Tibial nerve (tissue), 4 donors: ENCODE measurements at places on chromosomes 3 and 15. TPM values are rescaled to one million over a fixed set of nuclear protein-coding genes. Genes with fewer than 3 reads are reported as not detected.

ACKR2 gene
- total RNA-seq, result 34.3 TPM

DNA sequence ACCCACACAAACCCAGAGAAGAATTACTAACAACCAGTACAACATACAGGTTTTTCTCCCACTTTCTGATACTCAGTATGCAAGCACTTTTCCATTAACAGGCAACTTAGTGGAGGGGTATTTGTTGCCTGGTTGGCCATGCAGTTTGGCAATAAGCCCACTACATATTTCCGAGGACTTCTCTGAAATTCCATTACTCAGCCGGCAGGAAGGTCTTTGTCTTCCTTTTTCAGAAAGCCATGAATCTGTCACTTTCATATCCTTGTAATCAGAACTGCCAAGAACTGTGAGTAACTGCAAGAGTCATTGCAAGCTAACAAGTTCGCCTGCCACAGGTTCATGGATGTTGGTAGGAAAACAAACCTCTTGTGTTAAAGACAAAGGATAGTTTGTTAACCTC lies 422.3 kb upstream of the ROBO1 start:
- no peaks in the 10 kb centered on the region for H3K27me3 ChIP-seq
- no peaks in the 10 kb centered on the region for H3K36me3 ChIP-seq
- no peak overlapping the region for H3K4me3 ChIP-seq
- no peaks in the 10 kb centered on the region for H3K4me1 ChIP-seq
- DNase-seq, result no peak

GOLIM4 gene
- 59.0 TPM for total RNA-seq

GRCh38 chr15:34023907-34024306 lies 15.1 kb downstream of the AVEN start:
- H3K4me1 ChIP-seq, result peaks cover 18% of the 10 kb centered on the region
- no peak for DNase-seq
- H3K4me3 ChIP-seq, result no peak overlapping the region
- no peaks in the 10 kb centered on the region for H3K27me3 ChIP-seq
- H3K27ac ChIP-seq, result no peak overlapping the region
- no peaks in the 10 kb centered on the region for H3K36me3 ChIP-seq

- DNase-seq, result no peak
- H3K27me3 ChIP-seq, result no peaks in the 10 kb centered on the region
- H3K4me3 ChIP-seq, result no peak overlapping the region
- H3K27ac ChIP-seq, result no peak overlapping the region
These were observed 88.5 kb downstream of the ERC2 start for GRCh38 chr3:56379723-56380287.

- no peak overlapping the region for H3K4me3 ChIP-seq
- DNase-seq, result no peak
- H3K27ac ChIP-seq, result no peak overlapping the region
- no peaks in the 10 kb centered on the region for H3K36me3 ChIP-seq
- no peaks in the 10 kb centered on the region for H3K27me3 ChIP-seq
These were observed 61.9 kb downstream of the LRRK1 start for GRCh38 chr15:100981086-100981485.

DNA sequence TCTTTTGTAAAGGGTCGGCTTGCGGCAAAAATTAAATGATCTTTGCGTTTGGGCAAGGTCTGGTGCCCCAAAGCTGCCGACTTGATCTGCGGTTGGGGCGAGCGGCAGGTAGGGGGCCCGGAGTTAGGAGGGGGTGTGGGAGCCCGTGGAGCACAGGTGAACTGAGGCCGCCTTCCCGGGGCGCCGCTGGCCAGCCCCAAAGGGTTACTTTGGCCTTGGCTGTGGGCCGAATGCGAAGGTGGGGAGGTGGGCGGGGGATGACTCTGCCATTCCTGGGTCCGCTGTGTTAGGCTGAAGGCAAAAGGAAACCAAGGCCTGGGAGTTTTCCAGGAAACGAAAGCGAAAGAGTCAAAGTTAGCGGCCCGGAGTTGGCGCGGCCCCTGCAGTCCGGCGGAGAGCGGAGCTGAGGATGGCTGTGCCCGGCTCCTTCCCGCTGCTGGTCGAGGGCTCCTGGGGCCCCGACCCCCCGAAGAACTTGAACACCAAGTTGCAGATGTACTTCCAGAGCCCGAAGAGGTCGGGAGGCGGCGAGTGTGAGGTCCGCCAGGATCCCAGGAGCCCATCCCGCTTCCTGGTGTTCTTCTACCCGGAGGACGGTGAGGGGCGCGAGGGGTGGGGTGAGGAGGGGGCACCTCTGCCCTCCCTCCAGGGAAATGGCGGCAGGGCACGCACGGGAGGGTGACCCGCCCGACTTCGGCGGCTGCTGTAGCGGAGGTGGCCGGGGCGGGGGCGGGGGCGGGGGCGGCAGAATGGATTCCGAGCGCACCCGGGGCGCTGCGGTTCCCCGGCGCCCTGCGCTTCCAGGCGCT lies at the start of gene PARP14:
PARP14 (plus strand) TSS at position 365 of the 809 bp plus-strand sequence; CDS start at position 410, 45 bp downstream.
- H3K27me3 ChIP-seq, result no peaks in the 10 kb centered on the region
- peak within 1 kb of the TSS; percentile 98 for H3K27ac ChIP-seq

GRCh38 chr15:54820811-54821210 lies 375.9 kb downstream of the RSL24D1 start:
- H3K36me3 ChIP-seq, result no peaks in the 10 kb centered on the region
- no peak overlapping the region for H3K27ac ChIP-seq
- H3K27me3 ChIP-seq, result no peaks in the 10 kb centered on the region
- H3K4me1 ChIP-seq, result no peaks in the 10 kb centered on the region

DNA sequence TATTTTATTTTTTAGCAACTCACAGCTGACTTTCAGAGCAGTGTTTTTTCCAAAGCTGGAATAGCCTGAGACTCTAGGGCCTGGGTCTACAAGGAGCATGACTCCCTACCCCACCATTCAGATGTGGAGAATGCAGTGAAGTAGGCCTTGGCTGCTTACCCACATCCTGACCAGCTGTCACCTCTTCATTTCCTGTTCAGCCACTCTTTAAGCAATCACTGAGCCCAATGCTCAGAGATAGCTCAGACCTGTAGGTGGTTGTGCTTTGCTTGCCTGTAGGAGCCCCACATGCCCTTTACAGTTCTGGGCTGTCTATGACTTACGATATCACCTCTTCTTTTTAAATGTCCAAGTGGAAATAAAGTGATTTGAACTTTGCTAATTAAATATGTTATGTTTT lies 148.1 kb downstream of the NEK11 start:
- no peaks in the 10 kb centered on the region for H3K36me3 ChIP-seq
- no peaks in the 10 kb centered on the region for H3K4me1 ChIP-seq
- H3K4me3 ChIP-seq, result no peak overlapping the region
- no peak overlapping the region for H3K27ac ChIP-seq

BFSP2 gene
- 2.6 TPM for total RNA-seq

GRCh38 chr3:100518983-100519382 lies 26.6 kb downstream of the TMEM45A start:
- no peak overlapping the region for H3K4me3 ChIP-seq
- no peaks in the 10 kb centered on the region for H3K27me3 ChIP-seq
- no peaks in the 10 kb centered on the region for H3K36me3 ChIP-seq

DNA sequence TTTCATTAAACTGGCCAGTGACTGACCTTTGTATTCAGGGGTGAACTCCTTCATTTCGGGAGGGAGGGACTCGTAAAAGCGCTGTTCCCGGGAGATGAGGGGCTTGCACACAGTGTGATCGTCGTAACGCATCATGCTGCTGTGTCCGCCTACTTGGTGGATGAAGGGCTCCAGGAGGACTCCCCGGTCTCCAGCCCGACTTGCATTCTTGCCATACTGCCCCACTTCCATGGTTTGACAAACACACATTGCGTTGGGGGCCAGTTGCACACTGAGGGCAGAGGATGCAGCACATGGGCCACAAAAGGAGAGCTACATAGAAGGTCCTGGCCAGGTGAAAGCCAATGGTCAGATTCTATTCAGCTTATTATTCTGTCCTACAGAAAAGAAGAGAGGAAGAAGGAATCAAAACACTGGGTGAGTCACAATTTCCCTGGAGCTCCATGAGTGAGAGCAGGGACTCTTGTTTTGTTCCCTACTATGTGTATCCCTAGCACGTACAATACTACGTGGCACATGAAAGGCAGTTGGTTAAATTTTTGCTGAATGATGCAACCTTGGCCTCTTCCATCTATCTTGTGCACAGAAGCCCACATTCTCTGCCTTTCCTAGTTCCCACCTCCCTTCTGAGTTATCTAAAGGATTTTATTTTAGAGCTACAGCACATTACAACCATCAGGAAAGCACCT lies 24.2 kb upstream of the GMPPB start:
- no peak for DNase-seq
- H3K4me3 ChIP-seq, result no peak overlapping the region
- no peaks in the 10 kb centered on the region for H3K4me1 ChIP-seq
- no peaks in the 10 kb centered on the region for H3K27me3 ChIP-seq
- H3K27ac ChIP-seq, result no peak overlapping the region

- no peaks in the 10 kb centered on the region for H3K36me3 ChIP-seq
- H3K4me3 ChIP-seq, result no peak overlapping the region
- no peak for DNase-seq
- no peaks in the 10 kb centered on the region for H3K4me1 ChIP-seq
- H3K27me3 ChIP-seq, result no peaks in the 10 kb centered on the region
These were observed 36.9 kb upstream of the ARPP21 start for GRCh38 chr3:35602395-35602936.

GRCh38 chr3:196093317-196094111 lies 11.6 kb upstream of the TFRC start:
- DNase-seq, result no peak
- H3K36me3 ChIP-seq, result no peaks in the 10 kb centered on the region
- H3K4me1 ChIP-seq, result no peaks in the 10 kb centered on the region
- peak overlapping the region; percentile 71 for H3K27ac ChIP-seq

DNA sequence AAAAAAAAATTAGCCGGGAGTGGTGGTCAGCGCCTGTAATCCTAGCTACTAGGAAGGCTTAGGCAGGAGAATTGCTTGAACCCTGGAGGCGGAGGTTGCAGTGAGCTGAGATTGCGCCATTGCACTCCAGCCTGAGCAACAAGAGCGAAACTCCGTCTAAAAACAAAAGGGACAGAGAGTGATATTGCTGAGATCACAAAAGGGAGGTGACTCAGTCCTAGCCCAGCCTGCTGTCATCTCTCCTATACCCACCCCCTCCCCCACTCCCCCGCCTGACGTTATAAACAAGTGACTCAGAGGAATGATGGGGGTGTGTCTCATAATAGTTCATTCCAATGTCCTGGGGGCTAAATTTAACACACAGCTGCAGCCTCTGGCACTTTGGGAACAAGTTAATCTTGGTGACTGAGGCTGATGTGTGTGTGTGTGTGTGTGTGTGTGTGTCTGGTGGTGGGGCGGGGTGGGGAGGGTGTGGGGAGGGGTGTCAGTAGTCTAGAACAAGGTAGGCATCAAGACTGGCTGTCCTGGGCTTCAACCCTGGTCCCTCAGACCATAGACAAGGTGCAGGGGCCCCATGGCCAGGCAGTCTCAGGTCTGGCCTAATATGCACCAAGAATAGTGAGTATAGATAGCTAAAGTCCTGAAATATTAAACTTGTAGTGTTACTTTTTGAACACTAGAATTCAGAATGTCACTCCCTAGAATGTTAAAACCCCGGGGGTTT lies 1.3 kb upstream of the KLHL40 start:
- H3K36me3 ChIP-seq, result no peaks in the 10 kb centered on the region
- DNase-seq, result peak; percentile 45
- peaks cover 30% of the 10 kb centered on the region for H3K4me1 ChIP-seq
- no peak overlapping the region for H3K27ac ChIP-seq

LRRC31 gene
- not detected for total RNA-seq

UBE2E2 gene
- total RNA-seq, result 137 TPM

GOLGA6L26 gene
- not detected for total RNA-seq

DNA sequence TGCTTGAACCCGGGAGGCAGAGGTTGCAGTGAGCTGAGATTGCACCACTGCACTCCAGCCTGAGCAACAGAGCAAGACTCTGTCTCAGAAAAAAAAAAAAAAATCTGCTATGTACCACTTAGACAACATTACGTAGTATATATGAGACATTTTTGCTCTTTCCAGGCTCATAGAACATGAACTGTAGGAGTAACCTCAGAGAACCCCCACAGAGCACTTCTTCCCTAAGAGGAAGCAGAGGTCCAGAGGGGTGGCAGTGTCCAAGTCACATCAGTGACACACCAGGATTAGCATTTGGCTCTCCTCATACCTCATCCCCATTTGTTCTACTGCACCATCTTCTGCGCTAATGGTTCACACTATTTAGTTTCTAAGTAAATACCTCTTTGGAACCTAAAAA lies 33.7 kb downstream of the ARRDC4 start:
- no peak overlapping the region for H3K27ac ChIP-seq
- H3K36me3 ChIP-seq, result no peaks in the 10 kb centered on the region
- no peak overlapping the region for H3K4me3 ChIP-seq
- H3K27me3 ChIP-seq, result no peaks in the 10 kb centered on the region
- peaks cover 40% of the 10 kb centered on the region for H3K4me1 ChIP-seq

- H3K27me3 ChIP-seq, result no peaks in the 10 kb centered on the region
- no peak overlapping the region for H3K4me3 ChIP-seq
- no peaks in the 10 kb centered on the region for H3K36me3 ChIP-seq
- no peak for DNase-seq
These were observed 1.7 kb downstream of the TM4SF19 start for GRCh38 chr3:196336319-196337145.

ARRDC4 gene
- 68.2 TPM for total RNA-seq

DNA sequence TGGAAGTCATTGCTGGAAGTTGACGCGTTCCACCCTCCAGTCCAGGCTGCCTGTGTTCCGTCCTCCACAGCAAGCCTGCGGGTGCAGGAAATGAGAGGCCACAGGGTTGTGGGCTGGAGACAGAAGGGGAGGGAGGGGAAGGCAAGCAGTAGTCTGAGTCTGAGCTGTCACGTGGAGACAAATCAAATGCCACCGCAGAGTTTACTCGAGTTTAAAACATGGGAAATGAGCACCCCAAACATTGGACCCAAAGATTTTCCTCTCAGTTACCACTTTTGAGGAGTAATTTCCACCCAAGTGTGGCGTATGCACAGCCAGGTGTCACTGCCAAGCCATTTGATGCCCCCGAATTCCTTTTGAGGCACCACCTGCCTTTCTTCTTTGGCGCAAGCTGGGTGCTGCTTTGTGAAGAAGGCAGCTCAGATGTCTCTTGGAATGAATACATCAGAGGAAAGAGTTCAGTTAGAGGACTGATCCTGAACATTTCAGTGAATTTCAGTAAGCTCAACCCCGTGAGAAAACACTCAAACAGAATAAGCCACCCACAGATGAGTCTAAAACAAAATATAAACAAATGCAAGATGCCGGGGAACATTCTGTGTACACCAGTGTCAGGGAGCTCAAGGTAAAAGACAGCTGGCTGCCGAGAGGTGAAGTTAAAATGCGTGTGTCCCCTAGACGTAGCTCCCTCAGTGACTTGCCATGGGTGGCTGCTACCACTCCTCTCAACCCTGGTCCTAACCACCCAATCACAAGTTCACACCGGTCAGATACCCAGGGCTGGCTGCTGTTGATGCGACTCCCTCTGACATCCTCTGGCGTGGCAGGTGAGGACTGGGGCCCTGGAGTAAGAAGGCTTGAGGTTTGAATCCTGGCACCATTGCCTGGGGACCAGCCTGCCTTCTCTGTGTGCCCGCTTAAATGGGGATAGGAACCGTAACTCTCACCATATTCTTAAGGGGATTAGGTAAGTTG lies 203.8 kb downstream of the UACA start:
- H3K4me1 ChIP-seq, result peaks cover 9% of the 10 kb centered on the region
- no peaks in the 10 kb centered on the region for H3K27me3 ChIP-seq
- no peak overlapping the region for H3K4me3 ChIP-seq
- DNase-seq, result peak; percentile 38

A4GNT gene
- total RNA-seq, result not detected

UCN2 gene
- total RNA-seq, result not detected

PPIB gene
- total RNA-seq, result 290 TPM

TUSC7 gene
- not detected for total RNA-seq

TRNT1 gene
- total RNA-seq, result 15.6 TPM
